AG09309 (cell line): ENCODE measurements at places on chromosomes 1 and 21.

DNA sequence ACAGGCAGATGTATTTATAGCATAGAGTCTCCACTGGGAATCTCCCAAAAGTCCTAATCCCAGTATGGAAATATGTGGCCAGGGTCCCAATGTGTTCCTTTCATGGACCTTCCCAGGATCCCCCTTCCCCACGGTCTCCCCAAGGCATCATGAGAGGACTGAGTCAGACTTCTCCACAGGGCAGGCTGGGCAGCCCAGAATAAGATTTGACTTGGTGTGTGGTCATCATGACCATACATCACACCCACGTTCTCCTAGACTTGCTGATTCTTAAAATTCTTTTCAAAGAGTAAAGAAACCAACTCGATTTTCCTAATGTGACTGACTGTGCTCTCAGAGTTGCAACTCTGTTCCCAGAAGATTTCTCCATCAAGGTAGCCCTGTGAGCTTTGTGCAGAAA lies 93.9 kb upstream of the CD34 start:
- no peak for DNase-seq

DNA sequence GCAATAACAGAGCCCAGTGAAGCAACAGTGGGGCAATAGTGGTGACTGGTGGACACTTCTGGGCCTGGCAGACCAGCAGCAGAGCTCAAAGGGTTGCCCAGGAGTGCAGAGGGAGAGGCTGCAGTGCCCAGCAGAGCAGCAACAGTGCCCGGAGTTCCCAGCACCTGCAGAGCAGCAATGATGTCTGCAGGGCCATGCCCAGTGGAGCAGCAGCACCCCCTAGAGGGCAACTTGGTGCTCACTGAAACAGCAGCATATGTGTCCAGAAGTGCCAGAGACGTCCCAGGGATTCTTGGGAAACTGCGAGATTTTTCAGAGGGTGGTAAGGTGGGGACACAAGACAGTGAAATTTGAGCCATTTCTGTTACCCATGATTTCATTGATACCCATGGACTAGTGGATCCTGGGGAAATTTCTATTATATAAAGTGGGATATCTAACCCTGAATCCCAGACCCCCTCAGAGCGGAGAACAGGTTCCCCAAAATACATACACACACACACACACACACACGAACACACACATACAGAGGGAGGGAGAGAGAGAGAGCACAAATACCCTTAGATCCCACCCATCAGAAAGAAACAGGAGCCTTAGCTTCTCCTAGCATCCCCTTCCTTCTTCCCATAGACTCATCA lies 156.9 kb upstream of the GJB5 start:
- DNase-seq, result peak; percentile 21

- DNase-seq, result no peak
Measured at GRCh38 chr1:54120698-54121481, 31.9 kb downstream of the CDCP2 start.

DNA sequence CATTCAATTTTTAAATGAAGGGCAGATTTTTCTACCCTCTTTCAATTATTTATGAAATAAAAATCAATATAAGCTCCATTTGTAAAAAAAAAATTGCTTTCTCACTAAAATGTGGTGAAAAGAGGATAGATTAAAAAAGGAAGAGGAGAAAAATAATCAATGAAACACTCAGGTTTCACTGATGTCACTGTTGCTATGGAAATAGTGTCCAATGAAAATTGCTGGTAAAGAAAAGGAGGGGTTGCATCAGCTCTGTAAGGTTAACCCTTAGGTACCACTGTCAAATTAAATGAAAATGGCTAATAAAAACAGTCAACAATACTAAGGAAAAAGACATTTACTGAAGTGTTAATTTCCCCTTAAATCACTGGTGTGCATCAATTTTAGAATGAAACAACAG lies 91.6 kb upstream of the TTC39A start:
- no peak for DNase-seq

- DNase-seq, result no peak
Measured at GRCh38 chr1:40648928-40649591, 16.4 kb downstream of the RIMS3 start.

DNA sequence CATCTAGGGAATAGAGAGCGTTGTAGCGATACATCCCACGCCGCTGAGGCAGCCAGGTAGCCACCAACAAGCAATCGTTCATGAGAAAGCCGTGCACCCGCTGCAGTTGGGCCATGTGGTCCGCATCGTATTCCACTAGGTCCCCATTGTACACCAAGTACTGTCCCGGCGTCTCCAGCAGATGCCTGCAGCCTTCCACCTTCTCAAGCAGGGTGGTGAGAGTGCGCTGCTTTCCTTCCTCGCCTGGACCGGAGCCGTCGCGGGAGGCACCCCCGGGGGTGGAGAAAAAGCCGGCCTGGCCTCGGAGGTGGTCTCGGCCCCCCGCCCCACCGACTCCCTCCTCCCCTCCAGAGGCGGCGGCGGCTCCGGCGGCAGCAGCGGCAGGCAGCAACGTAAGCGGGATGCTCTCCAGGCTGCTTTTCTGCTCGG lies 595 bp downstream of the EXOC8 start:
- no peak for DNase-seq

DNA sequence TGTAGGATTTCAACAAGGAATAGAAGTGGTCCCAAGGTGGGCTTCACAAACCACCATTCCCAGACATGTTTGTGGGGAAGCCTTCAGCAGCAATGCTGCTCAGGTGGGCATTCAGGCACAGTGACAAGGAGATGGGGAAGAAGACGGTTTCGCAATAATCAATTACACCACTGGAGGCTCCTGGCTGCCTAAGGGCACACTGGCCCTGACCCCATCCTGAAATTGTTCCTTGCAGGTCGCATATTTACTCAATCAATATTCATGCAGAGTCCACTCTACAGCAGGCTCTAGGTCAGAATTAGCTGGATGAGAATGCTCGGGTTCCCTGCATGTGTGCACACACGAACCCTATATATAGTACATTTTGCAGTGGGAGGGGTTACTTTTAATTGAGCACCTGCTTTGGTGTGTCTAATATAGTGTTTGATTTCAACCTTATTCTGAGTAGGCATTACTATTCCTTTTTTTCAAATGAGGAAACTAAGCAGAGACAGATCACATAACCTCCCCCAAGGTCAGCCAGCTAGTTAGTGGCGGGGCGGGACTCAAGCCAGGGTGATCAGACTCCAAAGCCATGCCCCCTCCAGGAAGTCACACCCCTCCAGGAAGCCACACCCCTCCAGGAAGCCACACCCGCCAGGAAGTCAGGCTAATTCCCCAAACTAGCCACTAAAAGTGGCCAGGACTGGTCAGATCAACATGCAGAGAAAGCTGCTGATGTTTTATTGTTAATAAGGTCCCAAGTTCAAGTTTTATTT lies 106.5 kb downstream of the HLCS start:
- DNase-seq, result no peak

- DNase-seq, result no peak
Measured at GRCh38 chr1:53326598-53327181, 1.2 kb downstream of the LRP8 start.

- no peak for DNase-seq
Measured at GRCh38 chr1:240720976-240721375, 109.0 kb upstream of the GREM2 start.

DNA sequence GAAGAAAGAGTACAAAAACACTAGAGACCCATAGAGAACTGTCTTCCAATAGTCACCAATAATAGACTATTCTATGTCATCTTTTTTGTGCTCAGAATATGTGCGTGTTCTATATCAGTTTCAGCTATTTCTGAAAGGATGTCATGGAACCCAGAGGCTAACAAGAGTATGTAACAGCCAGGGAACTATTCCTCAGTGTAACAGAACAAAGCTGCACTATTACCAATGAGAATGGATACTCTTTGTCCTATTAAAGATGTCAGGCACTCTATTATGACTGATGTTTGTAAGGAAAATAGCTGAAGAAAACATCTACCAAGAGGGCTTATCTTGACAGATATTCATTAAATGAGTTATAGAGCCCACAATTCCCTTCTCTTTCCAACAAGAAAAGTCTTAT lies 8.6 kb upstream of the LRRC8C start:
- DNase-seq, result no peak

DNA sequence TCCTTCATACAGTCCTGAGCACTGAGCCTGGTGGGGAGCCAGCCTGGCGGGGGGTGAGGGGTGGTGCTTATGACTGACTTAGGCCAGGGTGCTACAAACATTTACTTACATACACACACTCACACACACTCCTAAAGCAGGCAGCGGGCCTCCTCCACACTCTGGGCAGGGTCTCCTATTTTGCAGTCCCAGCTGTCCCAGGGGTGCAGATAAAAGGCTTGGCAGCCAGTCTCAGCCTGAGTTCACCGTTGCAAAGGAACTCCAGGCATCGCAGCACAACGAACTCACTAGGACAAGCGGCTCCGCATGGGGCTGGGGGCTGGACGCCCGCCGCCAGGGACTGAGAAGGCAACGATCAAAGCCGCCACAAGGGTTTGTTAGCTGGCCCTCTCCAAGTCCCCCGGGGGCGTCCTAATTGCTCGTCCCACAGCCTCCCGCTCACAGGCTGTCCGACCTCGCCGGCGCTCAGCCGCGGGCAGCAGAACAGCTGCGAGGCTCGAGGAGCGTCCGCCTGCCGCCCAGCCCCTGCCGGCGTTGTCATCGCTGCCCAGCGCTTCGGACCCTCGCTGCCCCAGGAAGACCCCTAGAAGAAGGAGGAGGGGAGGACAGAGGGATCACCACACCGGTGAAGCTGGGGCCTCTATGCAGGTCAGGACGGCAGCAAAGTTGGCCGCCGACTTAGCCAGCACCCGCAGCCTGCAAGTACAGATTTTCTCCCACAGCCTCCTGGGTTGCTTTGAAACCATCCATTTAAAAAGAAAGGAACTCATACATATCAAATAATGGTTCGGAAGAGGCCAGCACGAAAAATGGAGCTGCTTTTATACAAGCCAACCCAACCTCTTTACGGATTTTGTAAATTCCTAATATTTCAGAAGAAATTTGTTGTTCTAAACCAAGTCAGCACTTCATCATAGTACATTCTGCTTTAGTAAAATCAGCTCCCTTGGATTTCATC lies 6.2 kb downstream of the BARHL2 start:
- no peak for DNase-seq

- DNase-seq, result no peak
Measured at GRCh38 chr1:54640863-54641836, at the start of gene MROH7. Gene MROH7 (plus strand): TSS chr1:54641786. CDS start chr1:54652927, 11,141 bp downstream.

DNA sequence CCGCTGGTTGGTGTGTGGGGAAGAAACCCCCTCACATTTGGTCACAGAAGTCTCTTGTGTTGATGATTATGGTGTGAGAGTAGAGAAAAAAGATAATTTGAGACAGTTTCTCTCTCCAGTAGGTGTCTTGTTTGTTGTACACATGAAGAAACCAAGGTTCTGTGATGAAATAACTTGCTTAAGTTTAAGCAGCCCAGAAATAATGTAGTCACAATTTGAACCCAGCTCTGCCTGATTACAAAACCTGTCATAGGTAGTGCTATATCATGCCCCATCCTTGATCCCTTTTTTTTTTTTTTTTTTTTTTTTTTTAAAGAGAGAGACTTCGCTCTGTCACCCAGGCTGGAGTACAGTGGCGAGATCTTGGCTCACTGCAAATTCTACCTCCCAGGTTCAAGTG lies 4.9 kb downstream of the MFN2 start:
- DNase-seq, result no peak

GRCh38 chr1:25615172-25615541 lies 1.4 kb upstream of the MAN1C1 start:
- DNase-seq, result no peak

DNA sequence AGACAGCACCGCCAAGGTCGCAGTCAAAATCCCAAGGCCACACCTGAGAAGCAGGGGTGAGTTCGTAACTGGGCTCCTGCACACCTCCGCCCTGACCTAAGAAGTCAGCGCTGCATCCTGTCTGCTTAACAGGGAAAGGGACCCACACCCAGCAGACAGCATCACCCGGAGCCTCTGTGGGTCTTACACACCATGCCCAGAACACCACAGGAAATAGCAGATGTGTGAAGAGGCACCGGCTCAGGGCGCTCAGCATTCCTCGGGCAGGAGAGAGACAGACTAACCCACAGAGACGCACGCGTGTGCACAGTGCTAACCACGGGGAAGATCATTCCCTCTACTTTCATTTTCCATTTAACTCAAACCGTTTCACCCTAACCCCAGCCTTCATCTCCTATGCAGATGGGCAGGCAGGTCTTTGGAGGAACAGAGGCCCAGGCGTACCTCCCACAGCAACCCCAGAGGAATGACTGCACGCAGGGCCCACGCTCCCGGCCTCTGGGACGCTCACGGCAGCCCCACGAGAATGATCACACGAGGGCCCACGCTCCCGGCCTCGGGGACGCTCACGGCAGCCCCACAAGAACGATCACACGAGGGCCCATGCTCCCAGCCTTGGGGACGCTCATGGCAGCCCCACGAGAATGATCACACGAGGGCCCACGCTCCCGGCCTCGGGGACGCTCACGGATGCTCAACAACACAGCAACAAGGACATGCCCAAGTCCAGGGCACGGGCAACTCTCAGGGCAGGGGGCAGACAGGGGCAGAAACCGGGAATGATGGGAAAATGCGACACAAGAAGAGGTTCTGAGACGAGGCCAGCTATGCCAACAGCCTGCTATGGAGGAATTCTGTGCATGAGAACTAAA lies 20.9 kb downstream of the POFUT2 start:
- DNase-seq, result no peak

DNA sequence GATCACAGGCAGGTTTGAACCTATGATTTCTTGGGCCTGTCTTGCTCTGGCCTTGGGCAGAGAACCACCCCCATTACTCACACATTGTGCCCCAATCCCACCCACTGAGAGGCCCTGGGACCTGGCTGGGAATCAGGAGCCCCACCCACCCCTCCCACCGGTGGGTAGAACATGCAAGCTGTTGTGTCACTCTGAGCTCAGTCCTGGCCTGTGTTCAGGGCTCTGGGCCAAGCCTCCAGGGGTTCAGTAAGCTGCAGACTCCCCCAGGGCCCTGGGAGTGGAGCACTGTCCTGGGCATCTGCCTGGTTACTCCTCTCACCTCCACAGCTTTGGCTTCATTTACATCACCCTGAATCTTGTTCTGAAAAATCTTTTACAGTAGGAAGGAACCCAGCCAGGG lies 270.5 kb downstream of the RRAGC start:
- DNase-seq, result no peak

DNA sequence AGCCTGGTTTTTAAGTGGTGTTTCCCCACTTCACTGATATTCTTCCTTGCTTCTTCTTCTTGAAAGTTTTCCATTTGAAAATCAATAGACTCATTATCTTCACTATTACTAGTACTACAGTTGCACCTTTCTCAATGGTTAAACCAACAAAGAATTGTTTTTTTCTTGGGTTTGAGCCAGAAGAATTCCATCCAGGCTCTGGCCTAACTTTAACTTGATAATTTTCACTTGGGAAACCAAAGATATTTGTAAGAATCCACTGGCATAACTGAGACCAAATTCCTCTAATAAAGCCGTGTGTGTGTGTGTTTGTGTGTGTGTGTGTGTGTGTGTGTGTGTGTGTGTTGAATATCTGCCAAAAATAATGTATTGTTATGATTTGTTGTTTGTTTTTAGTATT lies 103.2 kb downstream of the SGIP1 start:
- DNase-seq, result no peak

- DNase-seq, result no peak
Measured at GRCh38 chr1:234994436-234995295, 134.0 kb downstream of the TOMM20 start.

- DNase-seq, result no peak
Measured at GRCh38 chr1:54360165-54361005, 45.8 kb downstream of the SSBP3 start.
